ENCODE measurements at places on chromosomes 4 and X. TPM values are rescaled to one million over a fixed set of nuclear protein-coding genes. Genes with fewer than 3 reads are reported as not detected.

The FAT4 gene
- 37.5 TPM for total RNA-seq

The XAGE2 gene
- not detected for total RNA-seq

The TSR2 gene
- 8.8 TPM for total RNA-seq

The CXCL10 gene
- total RNA-seq, result 0.28 TPM

The OCIAD1 gene
- total RNA-seq, result 86.9 TPM

The CCDC160 gene
- 0.28 TPM for total RNA-seq

The KLHL5 gene
- total RNA-seq, result 134 TPM

The RGS12 gene
- total RNA-seq, result 13.1 TPM

The XAGE1A gene
- total RNA-seq, result not detected

The DSPP gene
- total RNA-seq, result not detected

The CENPVL2 gene
- not detected for total RNA-seq

The UCHL1 gene
- 972 TPM for total RNA-seq

The PPP4R3C gene
- not detected for total RNA-seq

The CXCL3 gene
- not detected for total RNA-seq

The TCP11X2 gene
- not detected for total RNA-seq

The ASB12 gene
- total RNA-seq, result not detected

The MAGEB10 gene
- total RNA-seq, result not detected

The IL3RA gene
- not detected for total RNA-seq

The DOK7 gene
- total RNA-seq, result not detected

The DUX4 gene
- not detected for total RNA-seq

The RPL39 gene
- total RNA-seq, result 716 TPM

The ARHGAP4 gene
- 0.28 TPM for total RNA-seq

The TLR1 gene
- 1.1 TPM for total RNA-seq

The HERC6 gene
- total RNA-seq, result 0.83 TPM

The CXorf49 gene
- total RNA-seq, result not detected

The MID1IP1 gene
- total RNA-seq, result 20.8 TPM

The CPE gene
- total RNA-seq, result 3.6 TPM

The ZNF330 gene
- 34.1 TPM for total RNA-seq

The RNF150 gene
- 18.1 TPM for total RNA-seq

The PABPC1L2B gene
- total RNA-seq, result not detected

The GAB3 gene
- 1.9 TPM for total RNA-seq

The HS3ST1 gene
- not detected for total RNA-seq

The NPY1R gene
- under 0.01 TPM for total RNA-seq

The COX18 gene
- total RNA-seq, result 20.6 TPM

The CXCL11 gene
- total RNA-seq, result under 0.01 TPM

The PLAC1 gene
- 0.36 TPM for total RNA-seq

The USP17L21 gene
- total RNA-seq, result not detected

Measured in IMR-90 (cell line).